ENCODE measurements at places on chromosomes 5 and 9.

GRCh38 chr5:18772475-18772874 lies 1138.2 kb downstream of the TAF11L14 start:
- DNase-seq: no peak

- DNase-seq: no peak
Measured at GRCh38 chr9:99118782-99119466, 14.0 kb downstream of the TGFBR1 start.

GRCh38 chr9:4684820-4685219 lies 5.5 kb downstream of the CDC37L1 start:
- DNase-seq: no peak

- DNase-seq: no peak
Measured at GRCh38 chr9:70081120-70081495, 37.5 kb downstream of the MAMDC2 start.

DNA sequence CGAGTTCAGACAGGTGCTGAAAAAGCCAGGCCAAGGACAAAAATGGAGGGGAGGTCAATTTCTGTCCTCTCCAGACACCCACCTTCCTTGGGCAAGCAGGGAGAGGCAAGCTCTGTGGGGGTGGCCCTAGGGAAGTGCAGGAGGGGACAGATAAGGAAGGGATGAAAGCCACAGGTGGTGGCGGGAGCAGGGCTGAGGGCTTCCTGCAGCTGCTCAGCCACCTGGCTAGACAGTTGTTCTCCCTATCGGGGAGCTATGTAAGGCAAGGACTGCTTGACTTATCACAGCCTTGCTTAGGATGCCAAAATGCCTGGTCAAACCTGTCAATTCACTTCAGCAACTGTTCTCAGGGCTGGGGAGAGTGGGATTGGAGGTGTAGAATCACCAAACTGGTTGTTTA lies 266.1 kb downstream of the ZSWIM6 start:
- no peak for DNase-seq

GRCh38 chr9:89661956-89662717 lies 57.3 kb downstream of the GADD45G start:
- no peak for DNase-seq

DNA sequence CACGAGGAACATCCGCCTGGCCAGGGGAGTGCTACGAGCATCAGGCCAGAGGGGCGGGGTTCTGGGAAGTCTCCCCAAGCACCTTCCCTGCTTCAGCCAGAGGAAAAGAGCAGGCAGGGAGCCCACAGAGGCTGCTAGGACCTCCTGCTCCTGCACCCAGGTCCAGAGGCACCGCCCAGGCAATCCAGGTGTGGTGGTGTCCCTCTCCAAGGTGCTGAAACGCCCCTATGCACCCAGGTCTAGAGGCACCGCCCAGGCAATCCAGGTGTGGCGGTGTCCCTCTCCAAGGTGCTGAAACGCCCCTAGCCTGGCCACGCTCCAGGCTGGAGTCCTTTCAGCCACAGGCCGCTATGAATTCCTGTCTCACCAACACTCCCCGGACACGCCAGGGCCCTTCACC lies 10.7 kb upstream of the UBAC1 start:
- DNase-seq: peak; percentile 46

DNA sequence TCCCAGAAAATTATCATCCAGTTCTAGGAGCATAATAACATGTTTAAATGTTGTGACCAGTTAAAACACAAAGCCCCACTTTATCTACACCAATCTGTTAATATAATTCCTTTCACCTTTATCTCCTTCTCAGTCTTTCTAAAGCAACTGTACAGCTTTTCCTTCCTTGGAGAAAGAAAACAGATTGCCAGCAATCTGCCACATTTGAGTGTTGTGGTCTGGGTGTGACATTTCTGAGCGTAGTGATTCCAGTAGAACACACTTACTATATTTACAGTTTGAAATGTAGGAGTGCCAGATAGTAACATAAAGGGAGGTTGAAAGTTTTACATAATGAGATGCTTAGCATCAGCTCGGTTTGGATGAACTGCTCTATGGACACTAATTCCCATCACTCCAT lies 76.1 kb downstream of the KCNN2 start:
- no peak for DNase-seq

- no peak for DNase-seq
Measured at GRCh38 chr5:170560938-170561337, 57.1 kb downstream of the KCNIP1 start.
